Neuronal stem cell (in vitro differentiated cells): ENCODE measurements at places on chromosomes 4 and X.
A peak's percentile ranks its signal among the peaks of the same experiment; 100 is the strongest.

DNA sequence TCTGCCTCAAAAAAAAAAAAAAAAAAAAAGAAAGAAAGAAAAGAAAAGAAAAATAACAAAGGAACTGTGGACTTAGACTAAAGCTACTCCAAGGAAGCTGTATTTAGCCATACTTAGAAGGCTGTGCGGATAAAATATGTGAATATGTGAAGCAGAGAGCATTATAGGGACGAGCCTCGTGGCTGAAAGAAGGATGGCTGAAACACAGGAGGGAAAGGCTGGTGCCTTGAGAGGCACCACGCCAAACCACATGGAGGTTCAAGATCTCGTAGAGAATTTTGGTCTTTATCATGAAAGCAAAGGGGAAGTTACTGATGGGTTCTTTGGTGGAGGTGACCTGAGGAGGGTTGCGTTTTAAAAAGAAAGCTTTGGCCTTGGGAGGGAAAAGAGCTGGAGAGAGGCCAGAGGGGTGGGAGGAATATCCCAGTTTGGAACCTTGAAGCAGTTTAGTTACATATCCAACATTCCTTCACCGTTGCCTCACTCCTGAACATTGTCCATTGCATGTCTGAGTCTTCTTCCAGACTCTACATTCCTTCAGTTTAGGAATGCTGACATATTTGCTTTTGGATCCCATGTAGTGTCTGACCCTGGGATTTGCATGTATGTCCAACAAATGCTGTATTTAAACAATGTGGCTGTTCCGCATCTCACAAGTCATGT lies 82.5 kb downstream of the CPE start:
- DNase-seq, result no peak

GRCh38 chr4:2621419-2621818 lies 85.0 kb downstream of the FAM193A start:
- DNase-seq, result no peak

GRCh38 chrX:129925305-129926092 lies 19.5 kb downstream of the UTP14A start:
- peak; percentile 48 for DNase-seq

DNA sequence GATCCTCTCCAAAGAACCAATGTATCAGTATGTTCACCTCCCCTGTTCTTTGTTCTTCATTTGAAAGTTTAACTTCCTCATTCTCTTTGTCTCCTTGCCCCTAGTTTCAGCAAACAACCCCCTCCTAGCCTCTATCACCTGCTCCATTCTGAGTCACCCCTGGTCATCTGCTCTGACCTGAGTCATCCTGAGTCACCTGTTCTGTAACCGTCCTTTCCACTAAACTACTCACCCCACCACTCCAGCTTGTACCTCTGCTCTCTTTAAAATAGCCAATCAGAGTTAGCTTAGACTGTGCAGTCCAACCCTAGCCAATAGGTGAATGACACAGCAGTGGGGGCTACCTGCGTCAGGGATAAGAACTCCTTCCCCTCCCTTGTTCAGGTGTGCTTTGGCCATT lies 249.8 kb upstream of the AADAT start:
- no peak for DNase-seq

GRCh38 chr4:140037353-140038030 lies 116.5 kb downstream of the MAML3 start:
- DNase-seq, result no peak

DNA sequence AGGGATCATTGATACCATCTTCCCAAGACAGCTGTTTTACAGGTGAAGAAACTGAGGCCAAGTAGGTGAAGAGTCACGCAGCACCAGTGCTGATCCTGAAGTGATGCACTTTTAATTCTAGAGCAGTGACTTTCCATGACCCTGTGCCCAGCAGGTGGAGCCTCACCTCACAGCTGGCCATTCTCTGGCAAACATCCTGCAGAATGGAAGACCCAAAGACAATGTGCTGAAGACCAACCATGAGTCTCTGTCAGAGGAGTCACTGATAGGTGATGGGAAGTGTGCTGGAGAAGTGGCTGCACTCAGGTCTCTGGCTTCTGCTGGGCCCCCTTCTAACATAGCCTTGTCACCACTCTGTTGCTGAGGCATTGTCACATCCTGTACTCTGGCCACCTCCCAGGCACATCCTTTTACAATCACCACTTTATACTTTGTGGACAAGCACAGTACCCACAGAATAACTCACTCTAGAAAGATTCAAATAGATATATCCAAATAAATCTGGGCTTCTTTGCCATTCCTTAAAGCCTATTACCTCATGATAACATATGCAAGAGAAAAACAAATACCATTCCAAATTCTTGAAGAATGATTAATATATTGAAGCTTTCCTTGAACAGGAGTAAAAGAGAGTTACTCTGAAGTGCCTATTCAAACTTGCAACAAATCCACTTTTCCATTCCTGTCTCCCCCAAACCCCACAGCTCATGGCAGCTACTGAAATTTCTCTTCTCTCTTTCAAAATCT lies 64.1 kb upstream of the SCOC start:
- no peak for DNase-seq

DNA sequence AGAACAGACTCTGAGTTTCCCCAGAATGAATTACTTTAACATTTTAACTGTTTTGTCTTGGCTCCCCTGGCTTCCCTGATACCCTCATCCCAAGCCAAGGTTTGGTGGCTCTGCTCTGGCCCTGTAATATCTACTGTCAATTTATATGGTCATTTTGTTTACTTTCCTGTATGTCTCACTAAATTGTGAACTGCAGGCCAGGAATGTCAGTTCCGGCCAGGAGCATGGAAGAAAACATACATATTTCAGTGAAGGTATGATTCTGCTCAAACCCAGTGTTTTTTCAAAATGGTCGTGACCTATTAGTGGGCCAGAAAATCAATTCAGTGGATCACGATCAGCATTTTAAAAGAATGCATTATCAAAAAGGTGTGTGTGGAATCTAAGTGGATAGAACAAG lies 1.2 kb downstream of the RPGR start:
- DNase-seq, result no peak

DNA sequence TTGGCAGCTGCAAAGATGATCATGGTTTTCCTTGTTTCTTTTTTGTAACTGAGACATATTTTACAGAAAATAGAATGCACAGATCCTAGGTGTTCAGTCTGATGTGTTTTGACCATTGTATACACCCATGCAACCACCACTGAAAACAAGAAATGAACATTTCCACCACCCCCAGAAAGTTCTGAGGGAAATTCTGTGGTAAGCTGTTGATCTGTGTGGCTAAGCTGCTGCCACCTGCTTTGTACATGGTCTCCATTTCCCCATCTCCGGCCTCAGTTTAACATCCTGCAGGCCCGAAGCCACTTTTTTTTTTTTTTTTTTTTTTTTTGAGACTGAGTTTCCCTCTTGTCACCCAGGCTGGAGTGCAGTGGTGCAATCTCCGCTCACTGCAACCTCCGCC lies 65.3 kb downstream of the NYX start:
- no peak for DNase-seq

DNA sequence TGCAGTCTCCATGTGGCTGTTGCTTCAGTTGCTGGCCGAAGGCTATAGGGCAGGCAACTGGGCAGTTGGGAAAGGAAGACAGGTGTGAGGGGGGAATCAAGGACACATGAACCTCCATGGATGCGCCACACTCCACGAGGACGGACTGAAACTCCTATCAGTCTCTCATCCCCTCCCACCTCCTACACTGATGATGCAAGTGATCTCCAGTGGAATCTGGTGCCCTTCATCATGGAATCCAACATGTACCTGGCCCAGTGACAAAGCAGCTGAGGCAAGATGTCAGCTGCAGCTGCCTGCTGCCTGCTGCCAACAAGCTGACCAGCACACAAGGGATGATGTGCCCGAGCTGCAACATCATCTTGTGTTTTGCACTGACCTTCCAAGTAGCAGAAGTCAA lies 26.0 kb upstream of the MGST2 start:
- no peak for DNase-seq

GRCh38 chr4:43223820-43224219 lies 331.3 kb downstream of the GRXCR1 start:
- no peak for DNase-seq

GRCh38 chrX:1895583-1895982 lies 280.7 kb downstream of the ASMT start:
- DNase-seq, result no peak

DNA sequence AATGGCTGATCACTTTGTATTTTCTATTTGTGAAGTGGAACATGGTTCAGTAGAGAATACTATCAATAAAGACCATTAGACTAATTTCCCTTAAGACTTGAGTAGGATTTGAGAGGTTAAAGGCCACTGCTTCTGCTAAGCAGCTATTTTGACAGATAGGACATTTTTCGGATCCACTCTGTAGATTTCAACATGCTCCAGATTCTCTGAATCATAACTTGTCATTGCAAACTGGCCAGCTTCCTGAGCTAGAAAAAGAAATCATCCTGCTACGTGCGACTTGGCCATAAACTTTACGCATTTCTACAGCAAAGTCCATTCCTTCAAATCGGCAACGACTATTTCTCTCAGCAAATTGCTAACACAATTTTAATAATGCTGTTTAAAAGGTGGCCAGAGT lies 55.2 kb downstream of the MGST2 start:
- no peak for DNase-seq

- no peak for DNase-seq
Measured at GRCh38 chr4:40240040-40240653, 43.3 kb downstream of the RHOH start.
